Articular chondrocyte of knee joint (primary cell): ENCODE measurements at places on chromosomes 1 and 21. TPM values are rescaled to one million over a fixed set of nuclear protein-coding genes. Genes with fewer than 3 reads are reported as not detected.

The OPTC gene
- total RNA-seq = not detected in 2 replicates

The ATP1A2 gene
- 0.22 and 0.91 TPM in 2 replicates for total RNA-seq

The CLIC4 gene
- total RNA-seq = 842 and 889 TPM in 2 replicates

The HSD3B2 gene
- not detected in 2 replicates for total RNA-seq

The ERVH48-1 gene
- not detected in 2 replicates for total RNA-seq

The RIMS3 gene
- total RNA-seq = 0.43 and 0.52 TPM in 2 replicates

The LCE1E gene
- not detected in 2 replicates for total RNA-seq

The SH2D2A gene
- total RNA-seq = 0.52 TPM in 1 of 2 replicates, not detected in the other

The RAB3B gene
- 7.2 and 7.9 TPM in 2 replicates for total RNA-seq

The FAM177B gene
- not detected in 2 replicates for total RNA-seq

The ITGB2 gene
- total RNA-seq = 5.9 and 19.7 TPM in 2 replicates

The KNCN gene
- total RNA-seq = not detected in 2 replicates

The L1TD1 gene
- not detected in 2 replicates for total RNA-seq

The CD1E gene
- not detected in 2 replicates for total RNA-seq

The TDRD5 gene
- not detected in 2 replicates for total RNA-seq

The GRHL3 gene
- total RNA-seq = 0.11 and 0.26 TPM in 2 replicates

The PKP1 gene
- total RNA-seq = 0.54 and 0.65 TPM in 2 replicates

The CFHR4 gene
- total RNA-seq = not detected in 2 replicates

The FCRLA gene
- 0.52 and 1.2 TPM in 2 replicates for total RNA-seq

The TFF2 gene
- not detected in 2 replicates for total RNA-seq

The THEMIS2 gene
- total RNA-seq = 6.1 and 9.0 TPM in 2 replicates

The ADAM30 gene
- not detected in 2 replicates for total RNA-seq

The LCE2B gene
- not detected in 2 replicates for total RNA-seq

The NUF2 gene
- total RNA-seq = 7.6 and 9.5 TPM in 2 replicates

The PEAR1 gene
- 4.2 and 5.5 TPM in 2 replicates for total RNA-seq

The SPRR5 gene
- not detected in 2 replicates for total RNA-seq

The USH2A gene
- total RNA-seq = under 0.01 TPM in 2 replicates

The NRDC gene
- total RNA-seq = 76.5 and 86.9 TPM in 2 replicates

The FMO1 gene
- total RNA-seq = not detected in 2 replicates

The GBP2 gene
- total RNA-seq = 52.9 and 60.1 TPM in 2 replicates

The KLHL17 gene
- total RNA-seq = 2.7 and 4.3 TPM in 2 replicates

The TNNT2 gene
- total RNA-seq = not detected in 2 replicates

The SVBP gene
- 20.3 and 26.3 TPM in 2 replicates for total RNA-seq

The MROH9 gene
- total RNA-seq = 0.22 and 0.26 TPM in 2 replicates

The PDE4DIP gene
- total RNA-seq = 145 and 227 TPM in 2 replicates

The EFNA1 gene
- 1.9 and 5.2 TPM in 2 replicates for total RNA-seq

The ITLN2 gene
- total RNA-seq = not detected in 2 replicates

The CELA3B gene
- not detected in 2 replicates for total RNA-seq

The BSDC1 gene
- 53.4 and 55.7 TPM in 2 replicates for total RNA-seq

The RAB29 gene
- 30.6 and 36.5 TPM in 2 replicates for total RNA-seq

The TPRG1L gene
- 28.0 and 32.9 TPM in 2 replicates for total RNA-seq

The TAS1R1 gene
- 0.26 and 0.43 TPM in 2 replicates for total RNA-seq

The RPTN gene
- total RNA-seq = 0.13 and 0.54 TPM in 2 replicates

The CD1B gene
- total RNA-seq = not detected in 2 replicates

The CRP gene
- total RNA-seq = not detected in 2 replicates

The HES3 gene
- total RNA-seq = not detected in 2 replicates

The PLCH2 gene
- total RNA-seq = 0.26 and 0.76 TPM in 2 replicates

The GPBP1L1 gene
- 99.4 and 116 TPM in 2 replicates for total RNA-seq

The KRTAP6-2 gene
- total RNA-seq = not detected in 2 replicates

The TOR1AIP2 gene
- total RNA-seq = 148 and 177 TPM in 2 replicates
